Ureter (tissue), 1 donor: ENCODE measurements at places on chromosomes 3 and 15. TPM values are rescaled to one million over a fixed set of nuclear protein-coding genes. Genes with fewer than 3 reads are reported as not detected.

Gene POTEB2
- total RNA-seq: not detected

GRCh38 chr3:6921876-6922275 lies 61.0 kb downstream of the GRM7 start:
- DNase-seq: no peak

DNA sequence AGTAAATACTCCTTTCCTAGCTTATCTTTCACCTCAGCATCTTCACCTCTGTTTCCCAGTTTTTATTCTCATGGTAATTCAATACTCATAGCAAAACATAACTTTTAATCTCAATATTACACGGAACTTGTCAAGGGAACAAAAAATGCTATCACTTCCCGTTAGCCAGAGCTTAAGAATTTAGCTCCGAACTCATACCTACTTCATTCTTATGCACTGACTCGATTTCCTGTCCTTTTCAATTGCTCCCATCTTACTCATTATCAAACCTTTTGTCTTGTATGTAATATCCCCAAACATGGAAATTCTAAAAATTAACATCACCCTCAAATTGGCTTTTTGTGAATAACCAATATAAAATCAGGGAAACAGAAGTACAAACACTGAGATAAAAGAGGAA lies 28.2 kb downstream of the MYEF2 start:
- no peak for DNase-seq

GRCh38 chr3:48621461-48621869 lies at the start of gene TMEM89:
Gene TMEM89 (minus strand): TSS chr3:48621769. CDS start chr3:48621756, 13 bp downstream.
- DNase-seq: no peak

DNA sequence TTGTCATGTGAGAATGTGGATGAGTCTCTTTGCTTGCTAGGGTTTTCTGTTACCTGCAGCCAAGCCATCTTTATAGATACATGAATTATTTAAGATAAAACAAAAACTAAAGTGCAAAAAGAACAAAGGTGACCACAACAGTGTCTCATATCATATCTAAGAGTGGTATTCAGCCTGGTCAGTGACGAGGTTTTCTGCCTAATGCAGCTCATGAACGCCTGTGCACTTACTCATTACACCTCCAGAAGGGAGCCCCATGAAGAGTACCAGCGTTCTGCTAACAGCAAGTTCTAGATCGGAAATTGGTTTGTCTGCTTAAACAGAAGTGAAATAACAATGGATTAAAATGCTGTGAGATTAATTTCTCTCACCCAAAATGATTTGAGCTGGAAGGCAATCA lies 19.2 kb downstream of the PXYLP1 start:
- no peak for DNase-seq

DNA sequence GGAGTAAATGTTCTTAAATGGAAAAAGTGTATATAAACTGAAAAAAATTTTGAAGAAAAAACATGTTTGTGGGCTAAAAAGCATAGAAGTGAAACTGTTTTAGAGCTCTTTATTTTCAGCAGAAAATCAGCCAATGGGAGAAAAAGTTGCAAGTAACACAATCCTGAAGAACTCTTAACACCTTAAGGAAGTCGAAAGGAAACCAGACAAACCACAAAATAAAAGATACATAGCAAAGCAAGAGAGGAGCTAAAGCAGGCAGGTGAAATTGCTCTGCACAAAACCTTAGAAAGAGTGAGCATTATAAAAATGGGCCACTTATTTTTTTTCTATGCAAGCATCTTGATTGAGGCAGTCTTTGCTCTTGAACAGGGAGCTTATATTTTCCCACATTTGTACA lies 300.5 kb downstream of the RAP2B start:
- DNase-seq: no peak
